ENCODE measurements at places on chromosomes 7 and 10. TPM values are rescaled to one million over a fixed set of nuclear protein-coding genes. Genes with fewer than 3 reads are reported as not detected.

Gene CRPPA
- total RNA-seq = 1.4 TPM

Gene NPSR1
- total RNA-seq = not detected

DNA sequence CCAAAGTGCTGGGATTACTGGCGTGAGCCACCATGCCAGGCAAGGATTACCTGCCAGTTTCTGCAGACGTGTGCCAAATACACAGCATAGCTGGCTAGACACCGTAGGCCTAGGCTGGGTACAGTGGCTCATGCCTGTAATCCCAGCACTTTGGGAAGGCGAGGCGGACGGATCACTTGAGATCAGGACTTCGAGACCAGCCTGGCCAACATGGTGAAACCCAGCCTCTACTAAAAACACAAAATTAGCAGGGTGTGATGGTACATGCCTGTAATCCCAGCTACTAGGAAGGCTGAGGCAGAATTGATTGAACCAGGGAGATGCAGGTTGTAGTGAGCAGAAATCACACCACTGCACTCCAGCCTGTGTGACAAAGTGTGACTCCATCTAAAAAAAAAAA is 868 bp downstream of the RFC2 start:
- no peak for DNase-seq

- DNase-seq = no peak
Measured at GRCh38 chr10:75456122-75456521, 24.7 kb downstream of the LRMDA start.

DNA sequence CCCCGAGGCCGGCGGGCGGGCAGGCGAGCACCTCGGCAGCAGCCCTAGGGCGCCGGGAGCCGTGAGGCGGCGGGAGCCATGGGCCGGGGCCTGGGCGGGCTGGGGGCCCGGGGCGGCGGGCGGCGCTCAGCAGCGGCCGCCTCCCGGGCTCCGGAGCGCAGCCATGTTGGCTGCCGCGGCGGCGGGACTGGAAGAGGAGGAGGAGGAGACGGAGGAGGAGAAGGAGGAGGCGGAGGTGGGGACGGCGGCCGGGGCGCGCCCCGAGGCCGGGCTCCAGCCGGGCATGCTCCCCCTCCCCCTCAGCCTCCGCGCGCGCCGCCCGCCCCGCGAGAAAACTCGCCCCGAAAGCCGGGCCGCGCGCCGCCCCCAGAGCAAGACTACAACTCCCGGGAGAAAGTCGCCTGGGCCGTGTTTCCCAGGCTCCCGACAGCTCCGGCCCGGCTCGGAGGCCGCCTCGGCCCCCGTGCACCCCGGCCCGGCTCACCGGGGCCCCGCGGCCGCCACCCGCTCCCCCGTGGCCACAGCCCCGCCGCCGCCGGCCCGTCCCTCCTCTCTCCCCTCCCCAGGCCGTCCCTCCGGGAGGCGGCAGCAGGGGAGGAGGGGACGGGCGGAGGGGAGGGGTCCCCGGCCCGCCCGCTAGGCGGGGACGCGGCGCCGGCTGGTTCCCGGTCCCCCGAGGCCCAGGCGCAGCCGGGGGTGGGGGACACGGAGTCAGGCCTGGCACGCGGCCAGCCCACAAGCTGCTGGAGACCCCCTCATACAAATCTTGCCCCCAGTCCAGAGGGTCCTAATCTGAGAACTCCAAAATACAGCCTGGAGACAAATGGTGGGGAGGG is at the start of gene DLG5:
TSS of gene DLG5 (minus strand) at position 190 of the 836 bp plus-strand sequence. CDS start 235 bp downstream, outside the sequence.
- peak; percentile 25 for DNase-seq

- DNase-seq = no peak
Measured at GRCh38 chr10:8768341-8768740, 713.9 kb downstream of the GATA3 start.

GRCh38 chr7:78370936-78371335 is 572.4 kb downstream of the PHTF2 start:
- DNase-seq = no peak

GRCh38 chr7:30598121-30598876 is 3.6 kb downstream of the GARS1 start:
- no peak for DNase-seq

DNA sequence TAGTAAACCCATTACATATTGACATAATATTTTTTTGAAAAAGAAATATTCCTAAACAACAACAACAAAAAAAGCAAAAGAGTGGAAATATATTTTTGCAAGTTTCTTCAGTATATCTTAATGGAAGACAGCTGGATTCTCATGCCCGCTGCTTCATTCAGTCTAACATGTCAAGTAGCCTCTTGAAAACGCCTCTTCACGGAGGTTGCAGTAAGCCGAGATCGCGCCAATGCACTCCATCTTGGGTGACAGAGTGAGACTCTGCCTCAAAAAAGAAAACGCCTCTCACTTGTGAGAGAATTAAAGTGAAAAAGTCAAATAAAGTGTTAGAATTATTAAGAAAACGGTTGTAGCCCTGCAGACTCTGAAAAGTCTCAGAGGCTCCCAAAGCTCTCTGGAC is 1.3 kb downstream of the CUTC start:
- no peak for DNase-seq

DNA sequence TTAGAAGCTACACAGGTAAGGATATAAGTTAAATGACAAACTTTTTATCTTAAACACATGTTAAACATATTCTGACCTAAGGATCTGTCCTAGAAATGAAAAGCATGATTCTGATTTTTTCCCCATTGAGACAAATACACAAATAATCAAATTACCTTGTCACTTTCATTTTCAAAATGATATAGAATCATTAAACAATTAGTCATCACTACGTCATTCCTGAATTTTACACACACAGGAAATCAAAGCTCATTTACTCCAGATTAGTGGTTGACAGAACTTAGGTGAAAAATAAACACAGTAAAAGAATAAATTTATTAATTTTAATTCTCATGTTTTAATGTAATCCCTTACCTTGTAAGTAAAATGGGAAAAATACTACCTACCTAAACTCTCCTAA is 89.0 kb downstream of the AASS start:
- no peak for DNase-seq

- DNase-seq = no peak
Measured at GRCh38 chr10:25102147-25102822, 72.5 kb upstream of the GPR158 start.

- DNase-seq = no peak
Measured at GRCh38 chr7:158239290-158239981, 348.2 kb downstream of the PTPRN2 start.

DNA sequence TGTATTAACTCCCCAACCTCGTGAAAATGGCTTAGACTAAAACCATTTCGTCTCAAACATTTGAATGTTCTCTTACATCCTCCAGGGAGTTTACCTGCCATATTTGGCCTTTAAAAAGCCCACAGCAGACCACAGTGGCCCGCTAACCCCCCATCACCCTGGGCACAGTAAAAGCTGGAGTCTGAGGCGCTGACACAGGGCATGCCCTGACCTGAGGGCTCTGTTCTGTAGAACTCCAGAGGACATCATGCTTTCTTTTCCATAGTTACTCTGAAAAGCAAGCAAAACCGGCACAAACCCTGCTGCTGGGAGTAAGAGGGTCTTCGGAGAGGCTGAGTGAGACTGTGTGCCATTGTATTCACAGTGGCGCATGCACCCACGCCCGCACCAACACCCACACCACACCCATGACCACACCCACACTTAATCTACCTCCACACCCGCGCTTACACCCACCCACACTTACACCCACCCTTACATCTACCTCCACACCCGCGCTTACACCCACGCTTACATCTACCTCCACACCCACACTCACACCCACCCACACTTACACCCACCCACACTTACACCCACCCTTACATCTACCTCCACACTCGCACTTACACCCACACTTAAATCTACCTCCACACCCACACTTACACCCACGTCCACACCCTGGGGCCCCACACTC is 32.1 kb downstream of the LRRC27 start:
- no peak for DNase-seq
